ENCODE measurements at places on chromosomes 5 and 9.

GRCh38 chr5:91443023-91443422 lies 59.9 kb upstream of the ARRDC3 start:
- DNase-seq: no peak

DNA sequence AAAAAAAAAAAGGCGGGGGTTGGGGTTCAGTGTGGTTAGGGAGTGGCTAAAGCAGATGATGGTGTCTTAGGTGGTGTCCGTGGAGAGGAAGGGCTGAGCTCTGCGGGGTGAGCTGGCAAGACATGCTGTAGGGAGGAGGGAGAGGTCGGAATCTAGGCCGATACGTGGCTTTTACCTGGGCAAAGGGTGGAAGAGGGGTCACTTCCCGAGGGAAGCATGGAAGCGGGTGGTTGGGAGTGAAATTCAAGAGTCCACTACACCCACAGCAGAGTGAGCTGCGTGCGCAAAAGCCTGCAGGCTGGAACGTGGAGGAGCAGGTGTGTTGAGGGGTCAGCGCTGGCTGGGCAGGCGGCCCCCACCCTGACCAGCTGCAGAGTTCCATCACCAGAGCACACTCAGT lies 17.8 kb downstream of the TBC1D9B start:
- DNase-seq: no peak

DNA sequence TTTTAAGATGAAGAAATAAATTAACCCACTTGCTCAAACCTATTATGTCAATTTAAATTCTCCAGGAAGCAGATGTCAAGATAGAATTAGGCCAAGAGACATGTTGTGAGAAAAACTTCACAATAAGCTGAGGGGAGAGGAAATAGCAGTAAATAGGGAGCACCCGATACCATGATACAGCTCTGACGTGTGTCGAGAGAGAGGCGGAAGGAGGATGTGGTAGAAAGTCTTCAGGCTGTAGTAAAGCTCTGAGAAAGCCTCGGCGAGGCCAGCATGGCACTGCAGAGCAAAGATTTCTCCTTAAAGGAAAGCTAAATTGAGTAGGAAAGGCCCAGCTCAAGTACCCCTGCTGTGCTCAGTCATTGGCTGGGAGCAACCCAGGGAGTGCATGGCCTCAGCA lies 6.0 kb upstream of the PUM3 start:
- peak; percentile 25 for DNase-seq

- DNase-seq: no peak
These were observed 204.6 kb downstream of the PCSK1 start for GRCh38 chr5:96228408-96228807.

DNA sequence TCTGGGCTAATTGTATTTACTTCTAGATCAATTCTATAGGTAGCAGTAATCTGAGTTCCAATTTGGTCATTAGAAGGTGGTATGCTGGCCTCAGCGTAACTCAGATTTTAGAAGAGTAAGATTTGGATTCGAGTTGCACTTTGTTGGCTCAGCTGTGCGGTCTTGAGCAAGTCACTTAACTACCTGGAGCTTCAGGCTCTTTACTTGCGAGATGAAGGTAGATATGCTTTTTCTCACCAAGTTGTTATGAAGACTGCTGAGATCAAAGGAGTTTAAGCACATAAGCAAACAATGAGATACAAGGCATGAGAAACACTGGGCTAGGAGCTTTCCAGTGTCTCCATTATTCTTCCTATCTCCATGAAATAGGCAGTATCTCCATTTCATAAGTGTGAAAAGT lies 133.8 kb upstream of the RANBP3L start:
- no peak for DNase-seq

DNA sequence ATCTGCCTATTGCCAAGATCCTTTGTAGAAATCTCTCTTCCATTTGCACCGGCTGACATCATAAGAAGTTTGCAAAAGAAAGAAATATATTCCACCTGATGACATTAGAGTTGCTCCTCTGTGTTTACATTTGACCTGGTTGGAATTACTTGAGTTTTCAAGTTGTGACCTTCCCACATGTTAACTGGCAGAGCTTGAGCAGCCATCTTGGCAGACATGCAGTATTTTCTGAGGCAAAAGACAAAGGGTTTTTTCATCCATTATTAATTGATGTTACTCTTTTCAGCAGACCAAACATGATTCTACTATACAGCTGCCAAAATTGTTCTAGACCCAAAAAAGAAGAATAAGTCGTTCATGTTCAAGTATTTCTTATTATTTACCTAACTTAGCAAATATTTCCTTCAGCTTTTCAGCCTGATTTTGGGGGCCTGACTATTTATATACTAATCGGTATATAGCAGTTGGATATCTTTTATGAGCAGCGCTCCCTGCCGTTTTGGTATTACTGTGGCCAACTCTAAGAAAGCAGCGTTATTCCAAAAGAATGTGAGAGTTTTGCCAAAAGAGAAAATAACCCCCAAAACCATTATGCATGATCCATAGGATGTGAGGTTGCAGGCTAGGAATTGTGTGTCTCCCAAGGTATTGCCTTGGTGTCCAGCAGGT lies 212.9 kb downstream of the PBX3 start:
- DNase-seq: no peak

DNA sequence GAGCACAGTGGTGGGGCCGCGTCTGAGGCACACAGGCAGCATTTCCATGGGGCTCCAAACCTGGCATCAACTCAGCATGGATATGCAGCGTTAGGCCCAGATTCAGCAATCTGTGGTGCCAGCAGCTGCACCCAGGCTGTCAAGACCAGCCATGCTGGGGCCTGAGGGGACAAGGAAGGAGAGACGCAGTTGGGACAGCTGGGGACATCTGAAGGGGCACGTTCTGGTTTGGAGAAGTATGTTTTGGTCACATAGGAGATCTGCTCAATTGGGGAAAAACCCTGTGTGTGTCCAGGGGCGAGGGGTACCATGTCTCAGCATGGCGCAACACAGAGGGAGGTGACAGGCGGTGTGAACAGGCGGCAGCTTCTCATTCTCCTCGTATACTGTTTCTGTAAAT lies 66.6 kb upstream of the ECM2 start:
- no peak for DNase-seq

GRCh38 chr5:170132269-170132975 lies 26.7 kb downstream of the FOXI1 start:
- no peak for DNase-seq

DNA sequence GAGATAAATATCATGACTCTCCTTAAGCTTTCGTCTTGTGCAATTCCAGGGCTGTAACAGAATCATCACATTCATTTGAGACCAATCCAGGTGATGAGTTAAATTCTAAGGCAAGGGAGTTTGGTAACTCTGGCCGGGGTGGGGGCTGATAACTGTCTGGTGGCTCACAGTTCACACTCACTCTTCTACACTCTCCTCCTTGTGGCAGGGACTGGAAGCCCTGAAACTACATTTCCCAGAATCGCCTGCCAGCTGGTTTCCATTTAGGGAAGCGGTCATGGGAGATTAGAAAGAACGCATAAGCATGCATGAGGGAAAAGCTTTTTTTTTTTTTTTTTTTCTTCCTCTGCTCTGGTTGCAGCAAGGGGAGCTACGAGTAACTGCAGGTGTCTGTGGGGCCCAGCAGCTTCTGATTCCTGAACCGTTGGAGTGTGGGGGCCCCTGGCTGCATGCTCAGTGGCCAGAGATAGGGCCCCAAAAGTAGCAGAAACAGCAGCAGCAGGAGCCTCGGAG lies 154.8 kb upstream of the TBC1D2 start:
- no peak for DNase-seq

- peak; percentile 67 for DNase-seq
These were observed 10.2 kb downstream of the C9orf50 start for GRCh38 chr9:129610473-129611306.

- no peak for DNase-seq
These were observed 173.1 kb downstream of the CCDC171 start for GRCh38 chr9:15725953-15726352.

- DNase-seq: peak; percentile 32
These were observed 8.7 kb upstream of the RANBP6 start for GRCh38 chr9:6024035-6024554.

- DNase-seq: no peak
These were observed 14.0 kb upstream of the TRIM14 start for GRCh38 chr9:98132806-98133631.

DNA sequence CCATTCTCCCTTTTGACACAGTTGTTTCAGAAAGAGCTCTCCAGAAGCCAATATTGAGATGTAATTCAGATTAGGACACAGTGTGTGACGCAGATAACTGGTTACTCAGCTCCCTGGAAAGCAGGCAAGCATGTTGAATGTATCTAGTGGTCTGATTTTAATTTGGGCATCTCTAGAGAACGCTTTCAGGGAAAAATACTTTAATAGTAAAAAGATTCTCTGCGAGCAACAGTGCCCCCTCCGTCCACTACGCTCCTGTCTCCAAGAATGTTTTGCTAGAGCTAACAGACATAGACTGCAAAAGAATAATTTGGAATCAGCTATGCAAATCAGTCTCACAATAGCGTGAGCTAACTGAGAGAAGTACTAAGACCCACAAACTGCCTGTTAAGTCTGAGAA lies 23.3 kb downstream of the CFAP90 start:
- no peak for DNase-seq

DNA sequence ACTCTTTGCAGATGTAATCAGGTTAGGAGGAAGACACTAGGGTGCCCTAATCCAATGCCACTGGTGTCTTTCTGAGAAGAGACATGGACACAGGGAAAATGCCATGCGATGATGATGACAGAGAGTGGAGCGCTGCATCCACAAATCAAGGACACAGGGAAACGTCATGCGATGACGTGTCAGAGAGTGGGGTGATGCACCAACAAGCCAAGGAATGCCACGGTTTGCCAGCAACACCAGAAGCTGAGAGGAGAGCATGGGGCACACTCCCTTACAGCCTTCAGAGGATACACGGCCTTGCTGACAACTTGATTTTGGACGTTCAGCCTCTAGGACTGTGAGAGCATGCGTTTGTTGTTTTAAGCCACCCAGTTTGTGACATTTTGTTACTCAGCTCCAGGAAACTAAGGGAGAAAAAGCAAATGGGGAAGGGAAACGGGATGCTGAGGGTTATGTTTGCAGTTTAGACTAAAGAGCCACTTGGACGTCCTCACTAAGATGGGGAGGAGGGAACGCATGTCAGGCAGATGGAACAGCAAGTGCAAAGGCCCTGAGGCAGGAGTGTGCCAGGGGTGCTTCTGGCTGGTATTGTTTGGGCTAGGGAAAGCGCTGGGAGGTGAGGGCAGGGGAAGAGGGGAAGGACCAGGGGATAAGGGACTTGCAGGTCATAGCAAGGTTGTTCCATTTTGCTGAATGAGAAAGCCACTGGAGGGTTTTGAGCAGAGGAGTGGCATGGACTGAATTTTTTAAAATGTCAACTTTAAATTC lies 2.5 kb upstream of the TENT4A start:
- DNase-seq: no peak

DNA sequence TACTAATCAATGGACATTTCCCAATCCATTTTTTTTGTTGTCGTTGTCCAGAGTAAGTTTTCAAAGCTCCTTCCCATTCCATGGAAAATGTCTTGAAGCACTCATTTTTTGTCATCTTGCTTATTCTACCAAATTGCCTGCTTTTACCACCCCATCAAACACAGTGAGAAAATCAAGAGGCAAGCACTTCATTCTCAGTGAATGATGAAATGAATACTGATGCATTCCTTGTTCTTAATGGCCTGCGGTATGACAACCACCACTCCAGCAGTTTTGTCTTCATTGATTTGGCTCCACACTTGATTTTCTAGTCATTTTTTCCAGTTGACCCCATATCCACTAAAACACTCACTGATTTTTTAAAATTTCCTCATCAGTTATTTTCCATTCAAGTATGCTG lies 193.5 kb upstream of the ANKH start:
- no peak for DNase-seq

- DNase-seq: no peak
These were observed 124.7 kb upstream of the NIPBL start for GRCh38 chr5:36751886-36752285.

DNA sequence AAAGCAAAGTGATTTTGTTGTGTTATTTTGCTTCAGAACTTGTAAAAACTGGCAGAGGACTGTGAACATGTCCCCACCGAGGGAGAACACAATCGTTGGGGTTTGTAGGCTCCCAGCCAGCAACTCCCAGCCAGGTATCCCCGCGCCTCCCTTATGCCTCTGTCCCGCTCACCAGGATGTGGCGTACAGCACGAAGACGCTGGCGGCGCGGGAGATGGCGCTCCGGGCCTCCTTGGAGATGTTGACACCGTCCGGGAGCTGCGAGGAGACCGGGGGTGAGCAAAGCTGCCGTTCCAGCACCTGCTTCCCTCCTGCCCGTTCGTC lies 630 bp downstream of the POLE3 start:
- DNase-seq: no peak

GRCh38 chr5:58071566-58071965 lies 388.3 kb downstream of the PLK2 start:
- no peak for DNase-seq

GRCh38 chr9:17721954-17722353 lies 143.1 kb downstream of the SH3GL2 start:
- no peak for DNase-seq

DNA sequence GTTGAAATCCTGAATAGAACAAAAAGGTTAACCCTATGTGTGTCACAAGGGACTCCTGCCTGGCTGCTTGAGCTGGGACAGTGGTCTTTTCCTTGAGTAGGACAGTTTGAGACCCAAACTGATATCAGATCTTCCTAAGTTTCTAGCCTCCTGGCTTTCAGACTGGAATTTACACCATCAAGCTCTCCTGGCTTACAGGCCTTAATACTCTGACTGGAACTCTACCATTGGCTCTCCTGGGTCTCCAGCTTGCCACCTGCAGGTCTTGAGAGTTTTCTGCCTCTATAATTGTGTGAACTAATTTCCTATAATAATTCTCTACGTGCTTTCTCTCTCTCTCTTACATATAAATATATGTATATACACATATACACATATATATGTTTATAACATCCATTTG lies 112.5 kb downstream of the PRR16 start:
- no peak for DNase-seq

DNA sequence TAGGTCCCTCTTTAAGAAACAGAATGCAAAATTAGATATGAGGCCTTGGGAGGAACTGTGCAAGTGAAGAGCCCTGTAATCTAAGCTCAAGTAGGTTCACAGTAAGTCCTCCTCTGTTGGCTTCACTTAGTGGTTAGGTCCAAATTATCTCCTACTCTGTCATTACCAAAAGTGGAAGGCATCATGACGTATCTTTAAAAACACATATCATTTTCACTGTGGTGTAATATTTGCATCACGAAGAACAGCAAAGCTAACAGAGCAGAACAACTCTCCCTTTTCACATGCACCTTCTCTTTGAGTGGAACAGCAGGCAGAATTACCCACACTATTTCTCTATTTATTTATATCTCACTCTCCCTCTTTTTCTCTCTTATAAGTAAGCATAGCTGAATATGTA lies 240.5 kb upstream of the CCNH start:
- no peak for DNase-seq

- no peak for DNase-seq
These were observed 35.8 kb downstream of the USP20 start for GRCh38 chr9:129871046-129871445.

DNA sequence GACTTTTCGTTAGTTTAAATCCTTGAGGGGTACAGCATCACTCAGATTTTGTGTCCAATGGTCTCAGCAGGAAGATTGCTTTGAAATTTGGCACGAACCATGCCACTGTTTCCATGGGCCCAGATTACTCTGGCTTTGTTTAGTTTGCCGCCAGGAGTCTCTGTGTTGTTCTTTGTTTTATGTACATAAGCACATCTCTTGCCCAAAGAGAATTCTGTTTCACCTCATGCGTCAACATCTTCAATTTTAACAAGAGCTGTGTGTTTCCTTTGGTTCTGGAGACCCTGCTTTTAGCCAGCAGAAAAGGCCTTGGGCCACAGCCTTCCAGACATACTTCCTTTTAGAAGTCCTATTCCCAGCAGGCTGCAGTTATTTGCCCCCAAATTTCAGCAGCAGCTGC lies 62.4 kb downstream of the TNPO1 start:
- DNase-seq: no peak

- no peak for DNase-seq
These were observed 6.1 kb downstream of the MAMDC2 start for GRCh38 chr9:70049672-70050271.
